Effector memory CD4-positive, alpha-beta T cell (primary cell): ENCODE measurements at places on chromosomes 7 and 10.
A peak's percentile ranks its signal among the peaks of the same experiment; 100 is the strongest.

DNA sequence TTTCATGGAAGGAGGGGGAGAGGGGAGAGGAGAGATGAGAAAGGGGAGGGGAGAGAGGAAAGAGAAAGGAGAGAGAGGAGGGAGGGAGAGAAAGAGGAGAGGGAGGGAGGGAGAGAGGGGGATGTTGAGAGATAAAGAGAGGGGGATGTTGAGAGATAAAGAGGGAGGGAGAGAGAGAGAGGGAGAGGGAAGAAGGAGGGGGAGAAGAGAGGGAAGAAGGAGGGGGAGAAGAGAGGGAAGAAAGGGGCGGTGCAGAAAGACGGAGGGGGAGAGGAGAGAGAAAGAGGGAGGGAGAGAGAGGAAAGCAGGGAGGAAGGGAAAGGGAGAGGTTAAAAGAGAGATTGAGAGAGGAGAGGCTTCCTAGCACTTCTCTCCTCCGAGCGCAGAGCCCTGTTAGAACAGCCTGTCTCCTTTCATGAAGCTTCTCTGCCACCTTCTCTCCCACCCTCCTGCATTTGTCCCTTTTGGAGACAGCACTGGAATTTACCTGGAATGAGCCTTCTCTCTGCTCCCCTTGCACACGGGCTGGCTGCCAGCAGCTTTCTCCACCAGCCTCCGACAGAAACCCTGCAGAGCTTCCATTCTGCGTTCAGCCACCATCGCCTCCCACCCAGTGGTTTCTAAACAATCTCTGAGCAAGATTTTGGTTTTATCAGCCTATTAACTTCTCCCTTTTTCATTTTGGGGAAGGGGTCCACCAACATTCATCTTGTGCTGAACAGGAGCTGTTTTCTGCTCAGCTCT lies 74.0 kb upstream of the CARD11 start:
- peak; percentile 12 for DNase-seq

GRCh38 chr10:133010095-133010842 lies 67.9 kb upstream of the CFAP46 start:
- DNase-seq, result no peak

GRCh38 chr10:5944389-5945189 lies 32.8 kb downstream of the IL15RA start:
- DNase-seq, result no peak

DNA sequence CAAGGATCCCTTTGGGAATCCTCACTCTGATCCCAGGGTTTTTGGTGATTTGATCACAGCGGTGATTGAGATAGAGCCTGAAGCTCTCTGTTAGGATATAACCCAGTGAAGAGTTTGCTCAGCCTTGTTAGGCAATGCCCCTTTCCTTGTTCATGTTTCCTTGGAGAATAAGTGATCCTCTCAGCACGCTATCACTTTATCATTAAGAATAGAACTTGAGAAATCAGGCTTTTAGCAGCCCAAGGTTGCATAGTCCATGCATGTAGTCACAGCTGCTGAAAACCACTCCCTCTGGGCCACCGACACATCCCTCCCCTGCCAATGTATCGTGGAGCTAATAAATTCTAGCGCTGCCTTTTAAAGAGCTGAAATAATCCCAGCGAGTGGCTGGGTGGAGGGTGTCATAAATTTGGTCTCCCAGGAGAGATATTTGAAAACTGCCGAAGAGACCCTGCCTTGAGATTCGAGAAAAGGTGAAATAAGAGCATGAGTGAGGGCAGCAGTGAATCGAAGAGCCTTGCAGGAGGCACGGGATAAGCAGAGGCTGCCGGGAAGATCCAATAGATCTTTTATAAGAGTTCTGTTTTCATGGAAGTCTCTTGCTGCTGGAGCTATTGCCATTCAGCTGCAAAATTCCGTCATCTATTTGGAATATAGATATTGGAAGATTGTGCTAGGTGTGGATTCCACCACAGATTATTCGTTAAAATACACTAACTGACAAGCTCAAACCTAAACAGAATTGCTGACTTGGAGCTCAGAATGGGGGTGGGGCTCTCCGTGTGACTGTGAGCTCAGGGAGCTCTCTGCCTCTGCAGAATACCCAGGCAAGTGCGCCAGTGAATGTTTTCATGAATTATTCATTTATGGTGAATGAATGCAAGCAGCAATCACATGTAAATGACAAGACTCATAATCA lies 249.8 kb downstream of the TRIL start:
- no peak for DNase-seq

GRCh38 chr7:98870121-98870651 lies 372 bp upstream of the TMEM130 start:
- peak; percentile 50 for DNase-seq

- no peak for DNase-seq
Observed at GRCh38 chr10:57202356-57202755, 841.3 kb upstream of the ZWINT start.

DNA sequence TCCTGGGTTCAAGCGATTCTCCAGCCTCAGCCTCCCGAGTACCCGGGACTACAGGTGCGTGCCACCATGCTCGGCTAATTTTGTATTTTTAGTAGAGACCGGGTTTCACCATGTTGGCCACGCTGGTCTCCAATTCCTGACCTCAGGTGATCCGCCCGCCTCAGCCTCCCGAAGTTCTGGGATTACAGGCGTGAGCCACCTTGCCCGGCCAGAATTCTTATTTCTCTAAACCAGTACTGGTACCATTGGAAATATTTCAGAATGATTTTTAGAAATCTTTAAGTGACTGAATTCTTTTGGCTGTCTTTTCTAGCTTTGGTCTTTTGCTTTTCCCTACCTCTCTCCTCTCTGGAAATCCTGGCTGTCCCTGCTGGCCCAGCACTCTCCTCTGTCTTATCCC lies 2.8 kb downstream of the GNAI1 start:
- no peak for DNase-seq

DNA sequence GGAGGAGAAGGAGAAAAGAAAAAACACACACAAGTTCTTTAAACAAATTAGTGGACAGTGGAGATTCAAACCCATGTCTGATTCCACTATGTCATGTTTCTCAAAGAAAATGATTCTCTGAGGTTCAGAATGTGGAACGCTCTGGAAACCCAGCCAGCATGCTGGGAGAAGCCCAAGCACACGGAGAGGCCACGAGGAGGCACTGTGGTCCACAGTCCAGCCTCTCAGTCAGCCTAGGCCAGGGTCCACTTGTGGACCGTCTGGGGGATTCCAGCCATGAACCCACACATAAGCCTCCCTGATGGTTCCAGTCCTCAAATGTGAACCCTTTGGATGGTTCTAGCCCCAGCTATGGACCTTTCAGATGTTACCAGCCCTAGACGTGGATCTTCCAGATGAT lies 73.4 kb downstream of the CAV1 start:
- no peak for DNase-seq

GRCh38 chr7:139680676-139681462 lies 96.9 kb downstream of the HIPK2 start:
- DNase-seq, result peak; percentile 11

DNA sequence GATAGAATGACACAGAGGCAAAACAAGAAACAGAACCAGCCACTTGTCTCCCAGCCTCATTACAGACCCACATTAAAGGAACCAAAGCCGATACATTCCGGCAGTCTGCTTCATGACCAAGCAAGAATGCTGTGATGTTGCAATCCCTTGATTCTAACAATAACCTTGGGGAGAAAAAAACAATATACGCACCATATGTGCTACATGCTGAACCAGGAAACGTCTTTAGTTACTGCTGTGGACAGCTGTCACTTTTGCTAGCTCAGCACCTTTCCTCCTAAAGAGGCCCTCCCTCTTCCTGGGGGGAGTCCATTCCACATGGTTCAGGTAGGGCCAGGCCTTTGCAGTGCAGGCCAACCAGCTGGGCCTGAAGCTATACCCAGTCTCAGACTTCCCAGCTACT lies 79.1 kb downstream of the PRTFDC1 start:
- no peak for DNase-seq

- DNase-seq, result no peak
Observed at GRCh38 chr7:77330169-77330882, 85.8 kb downstream of the GSAP start.

- no peak for DNase-seq
Observed at GRCh38 chr7:121945480-121946236, 72.7 kb downstream of the PTPRZ1 start.

DNA sequence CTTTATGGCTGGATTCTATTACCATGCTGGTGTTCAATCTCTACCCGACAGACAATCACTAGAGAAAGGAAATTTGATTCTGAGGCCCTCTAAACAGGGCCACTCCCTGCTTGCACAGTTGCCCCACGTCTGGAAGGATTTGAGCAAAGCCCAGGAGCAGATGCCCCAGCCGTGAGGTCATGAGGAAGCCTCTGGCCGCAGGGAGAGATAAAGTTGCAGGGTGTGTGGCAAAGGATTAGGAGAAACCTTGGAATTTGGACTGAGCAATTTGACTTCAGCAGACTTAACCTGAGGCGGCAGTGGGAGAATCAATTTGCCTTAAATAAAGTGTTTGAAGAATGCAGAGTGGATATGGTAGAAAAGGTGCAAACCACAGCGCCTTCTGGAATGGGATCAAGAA lies 40.2 kb upstream of the KLF6 start:
- DNase-seq, result no peak

DNA sequence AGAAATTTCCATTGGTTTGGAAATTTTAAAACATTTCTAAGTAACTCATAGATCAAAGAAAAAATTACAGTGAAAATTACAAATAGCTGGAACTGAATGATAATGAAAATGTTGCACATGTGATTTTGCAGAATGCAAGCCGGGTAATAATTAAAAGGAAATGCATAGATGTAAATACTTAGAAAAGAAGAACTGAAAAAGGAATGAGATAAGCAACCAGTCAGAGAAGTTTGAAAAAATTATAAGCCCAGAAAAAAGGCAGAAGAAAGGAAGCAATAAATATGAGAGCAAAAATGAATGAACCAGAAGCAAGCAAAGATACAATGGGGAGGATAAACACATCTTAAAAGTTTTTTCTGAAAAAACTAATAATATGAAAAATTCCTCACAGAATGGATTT lies 3.2 kb upstream of the TMEM273 start:
- DNase-seq, result no peak

GRCh38 chr7:65404020-65404419 lies 30.4 kb downstream of the ZNF92 start:
- DNase-seq, result no peak

DNA sequence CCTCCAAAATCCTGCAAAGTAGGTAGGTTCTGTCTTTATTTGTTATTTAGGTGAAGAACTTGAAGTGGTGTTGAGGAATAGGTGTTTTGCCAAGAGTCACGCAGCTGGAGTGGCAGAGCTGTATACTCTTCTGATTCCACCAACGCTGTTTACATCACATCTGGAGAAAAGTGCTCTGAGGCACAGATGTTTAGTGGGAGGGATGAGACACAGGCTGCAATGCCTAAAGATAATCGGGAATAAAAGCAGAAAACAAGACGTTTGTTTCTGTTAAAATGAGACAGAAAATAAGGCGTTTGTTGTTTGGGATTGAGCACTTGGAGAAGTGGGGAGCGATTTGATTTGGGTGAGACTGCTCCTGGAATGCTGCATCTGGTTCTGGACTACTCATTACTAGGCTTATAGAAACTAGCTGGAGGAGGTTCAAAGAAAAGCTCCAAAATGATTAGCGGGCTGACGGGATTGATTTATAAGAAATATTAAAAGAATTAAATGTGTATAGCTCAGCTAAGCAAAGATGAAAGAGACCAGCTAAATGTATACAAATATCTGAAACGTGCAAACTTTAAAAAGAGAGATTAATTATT lies 54.3 kb downstream of the TRUB1 start:
- no peak for DNase-seq

GRCh38 chr10:78028438-78029268 lies 662 bp downstream of the POLR3A start:
- peak; percentile 11 for DNase-seq

- DNase-seq, result no peak
Observed at GRCh38 chr7:51067757-51068156, 248.9 kb downstream of the COBL start.

- no peak for DNase-seq
Observed at GRCh38 chr7:94710256-94710655, 54.3 kb upstream of the SGCE start.

DNA sequence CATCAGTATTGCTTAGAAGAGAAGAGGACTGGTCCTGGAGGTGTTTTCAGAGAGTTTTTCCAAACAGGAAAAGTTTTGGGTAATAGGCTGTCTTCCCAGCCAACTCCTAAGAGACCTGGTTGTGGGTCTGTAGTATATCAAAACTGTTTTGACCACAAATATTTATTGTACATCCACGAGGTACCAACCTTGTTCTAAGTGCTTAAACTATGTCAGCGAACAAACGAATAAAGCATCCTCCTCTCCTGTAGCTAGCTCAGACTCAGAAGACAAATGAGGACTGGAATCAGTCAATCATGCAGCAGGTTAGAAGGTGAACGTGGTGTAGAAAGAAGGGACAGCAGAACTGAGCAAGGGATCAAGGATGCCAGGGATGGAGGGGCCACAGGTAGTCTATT lies 61.6 kb upstream of the MKI67 start:
- DNase-seq, result no peak

DNA sequence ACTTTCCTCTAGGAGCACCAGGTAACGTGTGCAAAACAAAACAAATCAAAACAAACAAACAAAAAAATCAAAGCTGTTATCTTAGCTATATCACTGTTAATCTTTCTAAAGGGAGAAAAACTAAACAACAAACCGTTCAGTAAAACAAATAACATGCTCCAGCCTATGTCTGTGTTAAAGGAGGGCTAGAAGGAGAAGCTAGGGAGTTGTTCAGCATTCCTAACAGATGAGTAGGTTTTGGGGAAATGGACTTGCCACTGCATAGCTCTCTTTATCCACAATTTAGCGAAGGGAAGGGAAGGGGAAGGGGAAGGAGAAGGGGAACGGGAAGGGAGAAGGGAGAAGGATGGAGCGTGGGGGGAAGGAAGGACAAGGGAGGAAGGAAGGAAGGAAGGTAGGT lies 134.2 kb upstream of the AKR1E2 start:
- DNase-seq, result no peak

DNA sequence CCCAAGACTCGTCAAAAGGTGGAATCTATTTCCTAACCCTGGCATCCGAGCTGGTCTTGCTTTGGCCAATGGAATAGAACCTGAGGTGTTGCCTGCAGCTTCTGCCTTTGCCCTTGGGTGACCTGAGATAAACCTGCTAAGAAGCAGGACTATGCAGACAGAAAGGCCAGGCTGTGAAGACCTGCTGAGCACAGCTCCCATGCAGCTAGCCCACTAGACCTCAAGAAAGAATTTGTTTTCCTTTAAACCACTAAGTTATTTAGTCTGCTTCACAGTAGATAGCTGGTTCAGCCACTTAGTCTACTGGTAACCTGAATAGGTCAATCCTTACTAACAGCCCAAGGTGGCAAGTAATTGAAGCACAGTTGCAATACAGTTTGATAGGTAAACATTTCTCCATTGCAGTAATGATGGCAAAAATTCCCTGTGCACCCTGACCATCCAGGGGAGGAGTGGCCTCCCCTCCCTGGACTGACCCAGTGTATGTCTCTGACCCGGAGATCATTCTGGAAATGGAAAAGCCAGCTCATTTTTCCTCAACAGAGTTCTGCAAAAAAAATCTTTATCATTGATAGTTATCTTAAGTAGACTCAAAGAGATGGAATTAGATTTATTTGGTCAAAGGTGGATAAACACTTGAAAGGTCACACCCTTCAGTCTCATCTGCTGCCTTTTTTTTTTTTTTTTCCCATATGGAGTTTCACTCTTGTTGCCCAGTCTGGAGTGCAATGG lies 20.0 kb downstream of the TNS3 start:
- DNase-seq, result no peak
